ENCODE measurements at places on chromosomes 3 and 15. TPM values are rescaled to one million over a fixed set of nuclear protein-coding genes. Genes with fewer than 3 reads are reported as not detected.

Gene ISLR2
- 8.4 TPM for total RNA-seq

Gene SLC28A1
- not detected for total RNA-seq

Gene C3orf70
- total RNA-seq: 6.2 TPM

DNA sequence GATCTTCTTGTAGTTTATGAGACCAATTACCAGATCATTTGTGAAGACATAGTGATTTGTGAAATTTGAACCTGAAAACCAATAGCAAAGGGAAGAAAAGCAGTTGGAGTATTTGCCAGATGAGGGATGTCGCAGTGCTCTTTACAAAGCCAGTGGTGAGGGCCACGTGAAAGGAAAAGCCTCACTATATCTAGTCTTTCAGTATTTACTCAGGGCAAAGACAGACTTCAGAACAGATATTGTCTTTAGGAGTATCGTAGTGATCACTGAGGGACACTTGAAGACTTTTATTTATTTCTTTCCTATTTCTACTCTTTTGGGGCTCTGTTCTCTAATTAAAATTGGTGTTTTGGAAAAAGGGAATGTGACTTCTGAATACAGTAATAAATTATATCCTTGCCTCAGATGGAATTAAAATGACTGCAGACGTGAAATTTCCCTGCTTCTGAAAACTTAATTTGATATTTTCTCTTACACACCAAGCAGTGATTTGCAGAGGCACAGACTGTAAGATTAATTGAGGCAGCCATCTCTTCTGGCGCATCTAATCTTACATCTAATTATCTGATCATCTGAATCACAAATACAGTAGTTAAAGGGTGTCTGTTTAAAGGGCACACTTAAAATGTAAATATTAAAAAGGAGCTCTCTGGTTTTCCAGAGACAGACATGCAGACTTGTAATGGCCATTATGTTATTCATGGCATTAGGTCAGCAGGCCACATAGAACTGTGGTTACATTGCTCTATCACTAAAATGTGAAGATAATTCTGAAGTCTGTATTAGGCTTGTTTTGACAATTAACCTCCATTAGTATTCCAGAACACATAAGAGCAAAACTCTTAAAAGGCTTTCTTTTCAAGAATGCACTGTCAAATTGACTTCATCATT lies 193.0 kb upstream of the GOLIM4 start:
- no peak for DNase-seq

DNA sequence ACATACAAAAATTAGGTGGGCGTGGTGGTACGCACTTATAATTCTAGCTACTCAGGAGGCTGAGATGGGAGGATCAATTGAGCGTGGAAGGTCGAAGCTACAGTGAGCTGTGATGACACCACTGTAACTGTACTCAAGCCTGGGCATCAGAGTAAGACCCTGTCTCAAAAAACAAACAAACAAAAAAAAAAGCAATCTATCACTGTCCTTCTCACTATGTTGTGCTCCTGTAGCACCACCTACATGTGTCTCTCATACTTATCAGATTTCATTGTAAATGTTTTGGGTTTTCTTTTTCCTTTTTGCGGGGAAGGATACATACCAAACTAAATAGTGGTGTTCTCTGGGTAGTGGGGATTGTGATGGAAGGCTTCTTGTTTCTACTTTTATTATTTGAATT lies 14.8 kb downstream of the FANCD2 start:
- no peak for DNase-seq

DNA sequence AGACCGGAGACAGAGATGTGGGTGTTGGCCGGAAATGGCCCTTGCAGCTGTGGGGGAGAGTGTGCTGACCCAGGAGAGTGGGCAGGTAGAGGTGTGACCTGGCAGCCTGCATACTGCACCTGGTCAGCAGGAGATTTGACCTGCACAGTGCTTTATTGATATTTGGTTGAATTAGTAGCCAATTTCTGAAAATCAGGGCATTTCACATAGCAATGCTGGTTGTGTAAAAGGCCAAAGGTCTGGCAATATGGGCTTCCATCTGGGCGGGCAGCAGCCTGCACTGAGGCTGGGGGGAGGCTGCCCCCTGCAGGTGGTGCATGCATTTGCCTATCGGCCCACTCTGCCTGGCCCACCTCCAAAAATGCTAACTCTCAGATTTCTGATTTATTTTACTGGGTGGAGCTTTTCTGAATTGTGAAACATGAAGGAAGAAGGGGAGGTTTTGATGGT lies 9.4 kb upstream of the MGLL start:
- DNase-seq: no peak

DNA sequence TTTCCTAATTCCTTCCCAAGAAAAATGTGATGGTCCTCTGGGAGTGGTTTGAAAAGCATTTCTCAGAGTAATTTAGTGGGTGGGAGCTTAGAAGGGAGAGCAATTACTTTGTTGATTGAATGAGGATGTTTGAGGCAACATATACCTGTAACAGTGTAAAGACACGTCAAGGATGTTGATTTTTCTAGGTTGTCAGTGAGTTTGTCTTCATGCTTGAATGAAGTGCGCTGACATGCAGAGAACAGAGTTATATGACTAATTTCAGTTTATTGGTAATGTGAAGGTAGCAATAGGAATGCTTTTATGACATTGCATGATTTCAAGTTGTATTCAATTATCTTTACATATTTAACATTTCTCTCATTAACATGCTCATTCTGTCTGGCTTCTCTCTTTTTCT lies 286.9 kb downstream of the NFKBIZ start:
- peak; percentile 33 for DNase-seq

GRCh38 chr3:49711489-49711888 lies 8.0 kb downstream of the AMIGO3 start:
- no peak for DNase-seq

GRCh38 chr3:100426067-100426682 lies 24.8 kb downstream of the LNP1 start:
- peak; percentile 11 for DNase-seq
